ENCODE measurements at places on chromosomes 3 and 15.

DNA sequence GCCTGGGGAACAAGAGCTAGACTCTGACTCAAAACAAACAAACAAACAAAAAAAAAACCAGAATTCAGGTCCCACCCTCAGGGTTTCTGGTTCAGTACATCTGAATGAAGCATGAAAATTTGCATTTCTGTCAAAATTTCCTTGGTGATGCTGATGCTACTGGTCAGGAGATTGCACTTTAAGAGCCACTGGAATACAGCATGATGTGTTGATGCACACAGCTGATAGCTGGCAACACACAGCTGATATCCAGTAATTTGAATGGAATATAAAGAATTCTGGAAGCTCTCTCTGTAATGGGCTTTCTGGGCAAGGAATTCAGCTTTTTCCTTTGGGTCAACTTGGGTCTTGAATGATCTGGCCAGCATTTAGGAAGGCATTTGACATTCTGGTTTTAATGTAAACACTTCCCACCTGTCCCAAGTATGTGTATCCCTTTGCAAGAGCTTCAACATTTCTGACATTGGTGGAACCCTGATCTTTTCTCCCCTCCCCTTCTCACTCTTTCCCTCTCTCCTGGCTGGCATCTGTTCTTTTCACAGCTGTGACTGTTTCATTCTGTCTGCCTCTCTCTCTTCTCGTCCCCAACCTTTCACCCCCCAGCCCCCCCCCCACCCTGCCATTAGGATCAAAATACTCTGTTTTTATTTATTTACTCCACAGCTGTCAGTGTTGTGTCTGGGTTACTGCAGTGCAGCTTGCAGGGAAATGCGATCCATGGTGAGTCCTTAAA is 189.5 kb downstream of the TPRG1 start:
- no peak for DNase-seq

DNA sequence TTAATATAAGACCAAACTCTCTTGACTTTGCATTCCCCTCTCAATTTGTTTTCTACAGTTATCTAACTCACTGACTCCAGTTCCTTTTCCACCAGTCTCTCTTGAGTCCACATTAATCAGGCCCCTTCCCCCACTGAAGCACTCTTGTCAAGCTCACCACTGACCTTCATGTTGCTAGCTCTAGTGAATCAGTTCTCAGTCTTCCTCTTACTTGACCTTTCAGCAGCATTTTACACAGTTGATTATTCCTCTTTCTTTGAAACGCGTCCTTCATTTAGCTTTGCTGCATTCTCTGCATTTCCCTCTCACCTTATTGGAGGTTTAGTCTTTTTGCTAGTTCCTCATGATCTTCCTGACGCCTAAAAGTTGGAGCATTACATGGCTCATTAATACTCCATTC is 8.3 kb downstream of the PPP2R3A start:
- DNase-seq = no peak

DNA sequence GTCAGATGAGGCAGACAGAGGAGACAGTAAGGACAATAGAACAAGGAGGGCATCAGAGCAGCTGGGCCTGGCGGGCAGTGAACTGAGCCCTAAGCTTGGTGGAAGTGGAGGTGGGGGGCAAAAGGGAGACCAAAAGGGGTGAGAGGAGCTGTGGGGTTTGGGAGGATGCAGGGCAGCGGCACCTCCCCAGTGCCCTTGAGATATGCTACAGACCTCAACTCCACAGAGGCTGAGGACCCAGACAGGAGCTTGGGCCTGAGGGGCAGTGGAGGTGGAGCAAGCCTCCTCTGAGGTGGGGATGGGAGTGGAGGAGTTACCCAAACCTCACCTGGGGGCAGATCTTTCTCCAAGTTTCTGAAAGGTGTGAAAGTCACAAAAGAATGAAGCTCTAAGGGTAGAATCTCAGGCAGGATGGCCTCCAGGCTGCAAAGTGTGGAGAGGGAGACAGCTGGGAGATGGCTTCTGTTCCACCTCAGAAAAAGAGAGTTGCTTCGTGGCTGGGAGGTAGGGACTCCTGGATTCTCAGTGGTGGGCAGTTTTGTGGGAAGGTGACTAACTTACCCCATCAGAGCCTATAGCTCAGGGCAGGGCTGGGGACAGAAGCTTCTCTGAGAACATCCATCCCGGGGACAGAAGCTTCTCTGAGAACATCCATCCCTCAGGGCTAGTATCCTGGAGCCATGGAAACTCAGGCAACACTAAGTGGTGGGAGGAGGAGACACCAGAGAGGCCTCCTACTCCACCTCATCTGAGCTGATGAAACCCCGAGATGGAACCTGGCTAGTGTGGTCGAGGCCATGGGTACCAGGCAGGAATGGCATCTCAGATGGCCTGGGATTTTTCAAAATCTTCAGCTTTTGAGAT is 2.3 kb upstream of the CLK3 start:
- DNase-seq = no peak

GRCh38 chr15:61390138-61390537 is 161.0 kb upstream of the RORA start:
- no peak for DNase-seq

DNA sequence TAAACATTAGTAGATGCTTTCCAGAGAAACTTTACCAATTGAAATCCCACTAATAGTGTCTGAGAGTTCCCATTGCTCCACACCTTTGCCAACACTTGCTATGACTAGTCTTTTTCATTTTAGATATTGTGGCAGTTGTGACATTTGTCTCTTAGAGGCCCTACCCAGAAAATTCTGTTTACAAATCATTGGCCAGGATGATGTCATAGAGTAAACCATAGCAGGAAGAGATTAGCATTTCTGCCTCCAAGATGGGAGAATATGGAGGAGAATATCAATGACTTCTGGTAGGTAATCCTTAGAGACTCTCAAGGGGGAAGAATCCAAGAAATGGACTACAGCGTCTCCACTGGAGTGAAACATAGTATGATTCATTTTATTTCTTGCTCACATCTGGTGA is 291.0 kb upstream of the CNTN3 start:
- DNase-seq = no peak

GRCh38 chr3:196740481-196741248 is 1.0 kb downstream of the PAK2 start:
- no peak for DNase-seq

GRCh38 chr15:77529394-77530159 is 103.1 kb downstream of the LINGO1 start:
- DNase-seq = no peak

GRCh38 chr15:44308415-44308814 is 19.9 kb downstream of the GOLM2 start:
- no peak for DNase-seq

GRCh38 chr15:67219288-67219687 is 35.2 kb downstream of the AAGAB start:
- DNase-seq = no peak

GRCh38 chr3:3305084-3305483 is 125.6 kb upstream of the CRBN start:
- no peak for DNase-seq

DNA sequence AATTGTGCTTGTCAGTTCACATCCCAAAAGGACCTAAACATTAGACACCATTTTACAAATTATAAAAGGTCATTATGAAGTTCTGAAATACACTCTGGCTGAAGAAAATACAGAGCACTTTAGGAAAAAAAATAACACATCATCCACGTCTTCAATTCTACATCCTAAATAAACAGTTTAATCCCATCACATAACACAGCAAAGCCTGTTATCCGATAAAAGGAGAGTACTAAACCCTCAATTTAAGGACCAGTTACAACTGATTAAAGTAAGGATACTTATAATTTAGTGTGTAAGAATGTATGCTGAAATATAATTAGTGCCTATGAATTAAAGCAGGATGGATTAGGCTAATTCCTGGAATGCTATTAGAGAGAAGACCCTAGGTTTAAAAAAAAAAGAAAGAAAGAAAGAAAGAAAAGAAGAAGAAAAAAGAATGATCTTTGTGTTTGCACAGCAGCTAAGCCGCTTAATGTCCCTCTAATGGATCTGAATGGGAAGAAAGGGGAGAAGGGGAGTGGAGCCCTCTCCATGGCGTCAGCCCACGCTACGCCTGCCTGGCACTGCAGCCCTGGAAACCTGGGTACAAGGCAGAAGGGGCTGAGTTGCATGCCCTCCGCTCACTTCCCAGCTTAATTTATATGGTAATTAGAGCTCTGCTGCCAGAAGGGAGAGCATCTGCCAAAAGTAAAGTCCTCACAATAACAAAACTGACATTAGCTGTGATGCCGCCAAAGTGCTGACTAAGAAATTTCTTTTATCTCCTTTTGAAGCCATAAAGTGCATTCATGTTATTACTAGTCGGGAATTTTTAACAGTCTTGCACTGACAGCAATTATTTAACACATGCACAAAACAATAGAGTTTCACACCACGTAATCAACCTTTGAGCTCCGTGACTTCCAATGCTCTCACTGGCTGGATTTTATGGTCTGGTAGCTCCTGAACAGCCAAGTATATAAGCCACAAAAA is 90.0 kb downstream of the FSIP1 start:
- no peak for DNase-seq

GRCh38 chr3:151769175-151769574 is 35.4 kb downstream of the AADACL2 start:
- DNase-seq = no peak

DNA sequence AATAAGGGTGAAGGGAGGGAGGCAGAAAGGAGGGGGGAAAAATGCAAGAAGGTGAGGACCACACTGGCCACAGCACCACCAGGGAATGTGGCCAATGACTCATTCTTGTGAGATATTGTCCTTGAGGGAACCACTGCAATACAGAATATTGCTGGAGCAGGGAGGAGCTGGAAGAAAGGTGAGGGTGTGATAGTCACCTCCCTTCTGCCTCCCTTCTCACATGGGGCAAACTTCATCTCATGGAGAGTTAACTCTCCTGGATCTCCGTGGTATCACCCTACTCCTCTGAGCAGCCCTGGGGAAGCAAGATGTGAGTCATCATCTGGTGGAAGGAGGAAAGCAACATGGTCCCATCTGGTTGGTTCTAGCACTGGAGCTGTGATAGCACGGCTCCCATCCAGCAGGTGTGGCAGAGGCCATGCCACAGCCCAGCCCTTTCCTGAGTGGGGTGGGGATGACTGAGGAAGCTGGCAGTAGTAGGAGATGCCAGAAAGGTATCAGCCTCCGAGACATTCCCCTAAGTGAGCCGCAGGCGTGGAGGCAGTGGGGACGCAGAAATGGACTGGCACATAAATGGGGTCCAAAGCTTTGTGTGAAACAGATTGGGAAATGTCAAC is 115.9 kb upstream of the LPP start:
- no peak for DNase-seq

- no peak for DNase-seq
Measured at GRCh38 chr15:52359722-52360121, 64.1 kb upstream of the MYO5C start.

DNA sequence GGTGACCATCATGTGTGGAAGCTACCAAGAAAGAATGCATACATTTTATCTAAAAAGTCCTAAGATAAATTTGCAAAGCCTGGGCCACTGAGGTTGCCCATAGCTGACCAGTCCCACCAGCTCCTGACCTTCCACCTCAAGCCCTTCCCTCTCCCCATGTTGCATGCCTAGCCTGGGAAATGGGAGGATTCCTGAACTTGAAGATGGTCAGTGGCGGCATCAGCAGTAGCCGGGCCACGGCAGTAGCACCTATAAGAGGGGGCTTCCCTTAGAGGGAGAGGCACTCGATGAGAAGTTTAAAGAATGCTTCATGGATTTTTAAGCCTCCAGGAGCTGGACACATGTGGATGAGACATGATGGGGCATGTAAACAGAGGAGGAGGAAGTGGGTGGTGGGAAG is 172.1 kb downstream of the KLF13 start:
- no peak for DNase-seq

GRCh38 chr3:15665510-15666150 is 64.1 kb downstream of the BTD start:
- no peak for DNase-seq

DNA sequence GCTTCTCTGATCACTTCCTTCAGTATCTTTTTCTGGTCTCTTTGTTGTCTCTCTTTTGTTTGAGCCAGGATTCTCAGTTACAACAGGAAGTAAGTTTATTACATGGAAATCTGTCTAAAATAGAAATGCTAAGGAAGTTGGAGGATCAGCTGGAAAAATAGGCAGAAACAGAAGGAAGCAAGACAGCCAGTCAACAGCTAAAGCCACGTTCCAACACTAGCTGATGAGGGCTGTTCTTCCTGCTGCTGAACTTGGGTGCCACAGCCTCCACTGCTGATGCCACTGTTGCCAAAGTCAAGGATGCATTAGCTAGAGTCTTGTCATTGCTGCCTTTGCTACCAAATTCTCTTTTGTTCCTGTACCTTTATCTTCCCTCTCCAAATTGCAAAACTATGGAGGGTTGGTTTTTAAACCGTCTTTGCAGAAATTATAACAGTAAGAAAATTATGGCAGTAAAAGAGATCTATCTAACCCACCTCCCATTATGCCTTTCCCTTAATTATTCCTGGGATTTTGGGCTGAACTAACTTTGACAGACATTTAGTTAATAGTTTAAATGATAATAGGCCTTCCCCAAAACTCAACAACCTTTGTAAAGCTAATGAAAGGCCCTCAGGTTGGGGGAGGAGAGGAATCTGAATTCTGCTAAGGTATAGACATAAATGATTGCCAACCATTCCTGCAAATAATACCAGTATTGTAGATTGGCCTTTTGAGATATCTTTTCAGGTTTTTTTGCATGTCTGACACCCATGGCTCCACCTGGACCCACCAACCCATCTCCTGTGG is 27.4 kb upstream of the OR5K4 start:
- no peak for DNase-seq

DNA sequence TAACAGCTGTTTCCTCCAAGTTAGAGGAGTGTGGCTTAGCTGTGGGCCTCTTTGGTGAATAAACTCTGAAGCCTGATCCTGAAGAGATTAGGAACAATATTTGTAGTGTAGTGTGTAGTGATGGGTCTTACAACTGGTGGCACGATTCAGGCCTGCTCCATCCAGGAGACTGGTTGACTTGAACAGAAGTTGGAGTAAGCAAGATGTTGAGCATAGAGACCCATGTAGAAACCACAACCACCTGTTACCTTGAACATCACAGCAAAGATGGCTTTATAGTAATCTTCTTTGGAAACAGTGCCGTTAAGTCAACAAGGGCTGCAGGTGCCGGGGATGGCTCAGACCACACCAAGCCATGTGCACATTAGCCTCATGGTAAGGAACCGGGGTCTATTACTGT is 74.2 kb upstream of the RASGRP1 start:
- no peak for DNase-seq

- DNase-seq = peak; percentile 27
Measured at GRCh38 chr3:129606636-129607390, at the start of gene PLXND1. Gene PLXND1 (minus strand): TSS chr3:129606676. CDS start chr3:129606639, 37 bp downstream.

- DNase-seq = no peak
Measured at GRCh38 chr3:12060139-12060845, 56.1 kb downstream of the SYN2 start.

GRCh38 chr3:79012946-79013362 is 754.8 kb downstream of the ROBO1 start:
- DNase-seq = no peak

DNA sequence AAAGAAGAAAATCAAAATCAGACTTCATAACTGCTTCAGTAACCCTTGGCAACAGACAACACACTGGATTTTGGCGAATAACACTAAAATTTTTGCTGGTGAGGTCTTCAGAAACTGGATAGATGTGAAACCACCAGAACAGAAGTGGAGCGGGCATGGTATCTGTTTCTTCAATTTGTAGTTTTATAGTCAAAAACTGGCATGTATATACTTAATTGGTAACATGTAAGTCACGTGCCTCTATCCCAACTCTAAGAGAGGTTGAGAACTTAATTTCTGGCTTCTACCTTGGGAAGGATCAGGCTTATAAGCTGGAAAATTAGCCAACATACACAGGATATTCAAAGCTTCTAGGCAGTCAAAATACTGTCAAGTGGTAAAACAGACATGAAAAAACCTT is 172.6 kb upstream of the CHL1 start:
- DNase-seq = no peak
